ENCODE measurements at places on chromosomes 3 and 15. TPM values are rescaled to one million over a fixed set of nuclear protein-coding genes. Genes with fewer than 3 reads are reported as not detected.

PLS1 gene
- 252 TPM for total RNA-seq

ITGA11 gene
- 4.1 TPM for total RNA-seq

ZMYND10 gene
- total RNA-seq = 0.37 TPM

EFHB gene
- 1.7 TPM for total RNA-seq

CSNK1G1 gene
- total RNA-seq = 17.0 TPM

C3orf62 gene
- 4.2 TPM for total RNA-seq

CRYGS gene
- 2.6 TPM for total RNA-seq

OSBPL10 gene
- total RNA-seq = 20.0 TPM

VGLL3 gene
- 1.3 TPM for total RNA-seq

LRRC49 gene
- total RNA-seq = 2.8 TPM

FETUB gene
- 0.27 TPM for total RNA-seq

CHST13 gene
- total RNA-seq = 1.6 TPM

- no peaks in the 10 kb centered on the region for H3K27me3 ChIP-seq
- no peaks in the 10 kb centered on the region for H3K4me1 ChIP-seq
- no peak overlapping the region for H3K27ac ChIP-seq
- H3K36me3 ChIP-seq = no peaks in the 10 kb centered on the region
These were observed 2.1 kb downstream of the PLA2G4F start for GRCh38 chr15:42154212-42154941.

GRCh38 chr15:93060336-93061248 lies 28.4 kb downstream of the RGMA start:
- H3K27ac ChIP-seq = no peak overlapping the region
- H3K4me3 ChIP-seq = no peak overlapping the region
- no peaks in the 10 kb centered on the region for H3K27me3 ChIP-seq
- DNase-seq = no peak

DNA sequence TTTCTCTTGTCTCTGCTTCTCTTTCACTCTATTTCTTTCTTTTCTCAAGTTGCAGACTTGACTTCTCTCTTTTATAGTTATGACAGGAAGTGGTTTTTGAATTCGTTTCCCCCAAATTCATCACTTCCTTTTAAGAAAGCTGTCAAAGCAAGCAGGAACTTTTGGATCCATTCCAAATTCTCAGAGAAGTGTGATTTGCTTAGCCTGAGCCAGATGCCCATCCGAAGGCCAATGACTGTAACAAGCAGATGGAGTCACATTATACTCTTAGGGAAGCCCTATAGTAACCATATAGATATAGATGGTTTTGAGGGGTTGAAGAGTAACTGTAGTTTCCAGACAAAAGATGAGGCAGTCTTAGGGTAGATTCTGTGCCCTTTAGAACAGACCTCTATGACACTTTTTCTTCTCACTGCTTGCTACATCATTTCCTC lies 592.0 kb upstream of the KCNMB2 start:
- no peak for DNase-seq
- H3K4me1 ChIP-seq = no peaks in the 10 kb centered on the region
- H3K36me3 ChIP-seq = no peaks in the 10 kb centered on the region

DNA sequence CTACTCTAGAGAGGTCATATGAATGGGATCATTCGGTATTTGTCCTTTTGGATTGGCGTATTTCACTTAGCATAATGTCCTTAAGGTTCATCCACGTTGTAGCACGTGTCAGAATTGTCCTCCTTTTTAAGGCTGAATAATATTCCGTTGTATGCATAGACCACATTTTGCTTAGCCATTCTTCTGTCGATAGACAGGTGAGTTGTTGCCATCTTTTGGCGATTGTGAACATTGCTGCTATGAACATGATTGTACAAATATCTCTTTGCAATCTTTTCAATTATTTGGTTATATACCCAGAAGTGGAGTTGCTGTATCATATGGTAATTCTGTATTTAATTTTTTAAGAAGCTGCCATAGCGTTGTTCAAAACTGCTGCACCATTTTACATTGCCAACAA lies 52.4 kb upstream of the GOLGA8J start:
- H3K27ac ChIP-seq = no peak overlapping the region
- no peaks in the 10 kb centered on the region for H3K4me1 ChIP-seq
- DNase-seq = no peak
- no peaks in the 10 kb centered on the region for H3K27me3 ChIP-seq
- H3K4me3 ChIP-seq = no peak overlapping the region

DNA sequence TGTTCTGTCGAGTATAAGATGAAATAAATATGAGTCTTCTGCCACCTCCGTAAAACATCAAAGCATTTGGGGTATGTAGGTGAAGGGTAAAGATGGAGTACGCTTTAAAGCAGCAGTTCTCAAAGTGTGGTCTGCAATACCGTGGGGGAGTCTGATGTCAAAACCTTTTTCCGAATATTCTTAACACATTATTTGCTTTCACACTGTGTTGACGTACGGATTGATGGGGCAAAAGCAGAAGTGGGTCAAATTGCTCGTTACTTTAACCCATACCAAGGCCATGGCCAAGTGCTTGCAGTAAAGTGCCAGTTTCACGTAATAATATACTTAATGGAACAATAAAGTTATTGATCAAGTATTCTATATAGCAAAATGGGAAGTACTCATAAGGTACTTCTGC lies 36.3 kb downstream of the PAK2 start:
- H3K27me3 ChIP-seq = no peaks in the 10 kb centered on the region
- no peak overlapping the region for H3K4me3 ChIP-seq
- H3K27ac ChIP-seq = no peak overlapping the region
- DNase-seq = no peak
- H3K4me1 ChIP-seq = no peaks in the 10 kb centered on the region
- no peaks in the 10 kb centered on the region for H3K36me3 ChIP-seq

GRCh38 chr3:150268426-150269391 lies 139.4 kb upstream of the TSC22D2 start:
- H3K4me1 ChIP-seq = no peaks in the 10 kb centered on the region
- H3K36me3 ChIP-seq = no peaks in the 10 kb centered on the region
- H3K27ac ChIP-seq = peak overlapping the region; percentile 65
- H3K4me3 ChIP-seq = no peak overlapping the region

- no peaks in the 10 kb centered on the region for H3K27me3 ChIP-seq
- peaks cover 10% of the 10 kb centered on the region for H3K4me1 ChIP-seq
- H3K4me3 ChIP-seq = peak overlapping the region; percentile 42
- no peaks in the 10 kb centered on the region for H3K36me3 ChIP-seq
- no peak overlapping the region for H3K27ac ChIP-seq
These were observed 845 bp downstream of the CNTN3 start for GRCh38 chr3:74613521-74614106.

- H3K4me3 ChIP-seq = peak within 1 kb of the TSS; percentile 88
- H3K27me3 ChIP-seq = peaks cover 4% of the 10 kb centered on the region
- DNase-seq = peak; percentile 52
- no peaks in the 10 kb centered on the region for H3K4me1 ChIP-seq
These were observed at the start of gene UBE2E2 for GRCh38 chr3:23202921-23203707. TSS of gene UBE2E2 (plus strand) at chr3:23203327.

DNA sequence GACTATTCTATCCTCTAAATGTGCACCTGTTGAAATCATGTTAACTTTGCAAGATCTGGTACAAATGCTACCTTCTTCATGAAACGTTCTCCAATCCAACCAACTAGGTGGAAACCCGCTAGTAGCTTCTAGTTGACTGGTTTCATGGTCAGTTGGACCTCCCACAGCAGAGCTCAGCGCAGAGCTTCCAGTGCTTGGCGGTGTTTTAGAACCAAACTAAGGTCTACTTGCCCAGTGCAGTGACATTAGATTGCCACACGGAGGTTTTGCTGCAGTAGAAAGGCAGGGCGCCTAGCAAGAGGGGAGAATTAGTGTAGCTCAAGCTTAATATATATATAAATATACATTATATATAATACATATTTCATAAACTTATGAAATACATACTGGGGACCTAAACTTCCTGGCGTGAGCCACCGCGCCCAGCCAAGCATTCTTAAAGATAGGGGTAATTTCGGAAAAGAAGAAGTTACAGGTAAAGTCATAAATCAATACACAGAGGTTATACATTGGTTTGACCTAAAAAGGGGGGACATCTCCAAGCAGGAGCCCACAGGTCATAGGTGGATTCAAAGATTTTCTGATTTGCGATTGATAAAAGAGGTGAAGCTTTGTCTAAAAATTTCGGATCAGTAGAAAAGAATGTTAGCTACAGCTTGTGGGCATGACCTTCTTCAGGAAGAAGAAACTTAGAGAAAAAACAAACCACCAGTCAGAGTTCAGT lies 2.1 kb upstream of the OXSR1 start:
- no peak overlapping the region for H3K27ac ChIP-seq
- H3K27me3 ChIP-seq = no peaks in the 10 kb centered on the region
- no peak for DNase-seq
- no peaks in the 10 kb centered on the region for H3K4me1 ChIP-seq
- no peak overlapping the region for H3K4me3 ChIP-seq

DNA sequence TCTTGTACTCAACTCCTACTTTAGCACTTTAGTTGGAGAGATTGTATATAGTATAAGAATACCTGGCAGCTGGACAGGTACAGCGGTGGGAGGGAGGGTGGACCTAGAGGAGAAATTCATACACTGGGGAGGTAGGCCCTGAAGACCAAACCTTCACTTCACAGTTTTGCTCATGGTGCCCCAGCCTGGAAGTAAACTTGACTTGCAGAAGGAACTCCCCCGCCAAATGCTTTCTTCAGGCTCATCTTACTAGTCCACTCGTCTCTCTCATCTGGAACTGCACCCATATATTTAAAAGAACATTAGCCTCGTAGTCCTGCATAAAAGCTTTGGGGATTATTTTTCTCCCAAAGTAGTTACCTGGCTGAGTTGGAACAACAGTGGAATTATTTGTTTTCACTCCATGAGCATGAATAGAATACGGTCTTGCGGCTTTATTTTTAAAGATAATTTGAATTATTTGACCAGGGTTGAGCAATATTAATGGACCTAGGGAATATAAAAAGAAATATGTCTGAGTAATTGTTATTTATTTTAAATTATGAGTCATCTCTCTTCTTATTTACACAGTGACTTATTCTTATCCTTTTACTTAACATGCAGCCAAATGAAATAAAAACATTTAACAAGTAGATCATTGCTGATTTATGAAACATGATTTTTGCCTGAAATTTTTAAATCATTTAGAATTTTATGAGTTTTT lies 25.5 kb upstream of the CP start:
- DNase-seq = no peak
- H3K27ac ChIP-seq = no peak overlapping the region
- H3K4me1 ChIP-seq = peaks cover 4% of the 10 kb centered on the region
- no peak overlapping the region for H3K4me3 ChIP-seq
- H3K27me3 ChIP-seq = no peaks in the 10 kb centered on the region
- H3K36me3 ChIP-seq = no peaks in the 10 kb centered on the region

GRCh38 chr3:185172086-185173049 lies 19.5 kb upstream of the C3orf70 start:
- no peaks in the 10 kb centered on the region for H3K36me3 ChIP-seq
- peak; percentile 36 for DNase-seq
- H3K4me1 ChIP-seq = peaks cover 10% of the 10 kb centered on the region

GRCh38 chr3:129663045-129663446 lies 56.6 kb upstream of the PLXND1 start:
- H3K4me1 ChIP-seq = peaks cover 2% of the 10 kb centered on the region
- H3K27me3 ChIP-seq = no peaks in the 10 kb centered on the region
- no peaks in the 10 kb centered on the region for H3K36me3 ChIP-seq
- DNase-seq = no peak
- no peak overlapping the region for H3K27ac ChIP-seq

- no peak overlapping the region for H3K4me3 ChIP-seq
- H3K27me3 ChIP-seq = no peaks in the 10 kb centered on the region
- peaks cover 4% of the 10 kb centered on the region for H3K4me1 ChIP-seq
- no peak for DNase-seq
- H3K27ac ChIP-seq = no peak overlapping the region
These were observed 2.4 kb upstream of the STT3B start for GRCh38 chr3:31530039-31530959.

GRCh38 chr3:114418107-114418506 lies 124.3 kb downstream of the TIGIT start:
- no peaks in the 10 kb centered on the region for H3K27me3 ChIP-seq
- no peaks in the 10 kb centered on the region for H3K36me3 ChIP-seq
- no peak for DNase-seq
- H3K27ac ChIP-seq = no peak overlapping the region
- no peak overlapping the region for H3K4me3 ChIP-seq

DNA sequence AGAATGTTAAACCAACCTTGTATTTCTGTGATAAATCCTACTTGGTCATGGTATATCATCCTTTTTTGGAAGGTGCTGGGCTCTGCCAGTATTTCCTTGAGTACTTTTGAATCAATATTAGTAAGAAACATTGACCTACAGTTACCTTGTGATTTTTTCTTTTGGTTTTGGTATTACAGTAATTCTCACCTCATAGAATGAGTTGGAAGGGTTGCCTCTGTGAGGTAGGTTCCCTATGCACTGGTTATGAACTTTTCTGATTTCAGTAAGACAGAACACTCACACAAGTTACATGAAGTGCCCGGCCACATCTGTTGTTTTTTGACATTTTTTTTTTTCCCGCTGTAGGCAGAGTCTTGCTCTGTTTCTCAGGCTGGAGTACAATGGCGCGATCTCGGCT lies 20.0 kb downstream of the PCCB start:
- DNase-seq = no peak
- H3K4me1 ChIP-seq = no peaks in the 10 kb centered on the region
- no peaks in the 10 kb centered on the region for H3K27me3 ChIP-seq
- no peaks in the 10 kb centered on the region for H3K36me3 ChIP-seq
- H3K27ac ChIP-seq = no peak overlapping the region

DNA sequence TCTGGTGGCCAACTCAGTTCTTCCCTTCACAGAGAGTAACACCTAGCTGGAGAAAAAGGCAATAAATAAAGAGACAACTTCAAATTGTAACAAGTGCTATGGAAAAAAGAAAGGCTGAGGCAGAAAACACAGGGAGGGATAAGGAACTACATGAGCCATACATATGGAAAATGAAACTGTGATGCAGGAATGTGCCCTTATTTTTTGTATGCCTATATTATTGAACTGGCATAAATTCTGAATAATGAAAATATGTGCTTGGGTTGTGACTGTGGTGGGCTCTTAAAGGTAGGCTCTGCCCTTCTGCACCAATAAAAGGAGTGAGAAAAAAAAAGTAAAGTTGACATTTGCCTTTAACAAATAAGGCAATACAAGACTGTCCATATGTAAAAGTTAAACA lies 19.6 kb downstream of the FHIT start:
- no peak overlapping the region for H3K27ac ChIP-seq
- no peak overlapping the region for H3K4me3 ChIP-seq
- H3K27me3 ChIP-seq = no peaks in the 10 kb centered on the region
- DNase-seq = no peak

- H3K4me1 ChIP-seq = no peaks in the 10 kb centered on the region
- H3K27me3 ChIP-seq = no peaks in the 10 kb centered on the region
- no peak for DNase-seq
- no peaks in the 10 kb centered on the region for H3K36me3 ChIP-seq
- H3K27ac ChIP-seq = no peak overlapping the region
These were observed 159.6 kb upstream of the KCNH8 start for GRCh38 chr3:18988614-18989229.

Data from colonic mucosa (tissue), 4 donors.